Suppressor macrophage treated with lipopolysaccharide for 1 hour (primary cell): ENCODE measurements at places on chromosomes 3 and 15.

- no peak for DNase-seq
Observed at GRCh38 chr3:64939309-64939708, 251.5 kb upstream of the ADAMTS9 start.

DNA sequence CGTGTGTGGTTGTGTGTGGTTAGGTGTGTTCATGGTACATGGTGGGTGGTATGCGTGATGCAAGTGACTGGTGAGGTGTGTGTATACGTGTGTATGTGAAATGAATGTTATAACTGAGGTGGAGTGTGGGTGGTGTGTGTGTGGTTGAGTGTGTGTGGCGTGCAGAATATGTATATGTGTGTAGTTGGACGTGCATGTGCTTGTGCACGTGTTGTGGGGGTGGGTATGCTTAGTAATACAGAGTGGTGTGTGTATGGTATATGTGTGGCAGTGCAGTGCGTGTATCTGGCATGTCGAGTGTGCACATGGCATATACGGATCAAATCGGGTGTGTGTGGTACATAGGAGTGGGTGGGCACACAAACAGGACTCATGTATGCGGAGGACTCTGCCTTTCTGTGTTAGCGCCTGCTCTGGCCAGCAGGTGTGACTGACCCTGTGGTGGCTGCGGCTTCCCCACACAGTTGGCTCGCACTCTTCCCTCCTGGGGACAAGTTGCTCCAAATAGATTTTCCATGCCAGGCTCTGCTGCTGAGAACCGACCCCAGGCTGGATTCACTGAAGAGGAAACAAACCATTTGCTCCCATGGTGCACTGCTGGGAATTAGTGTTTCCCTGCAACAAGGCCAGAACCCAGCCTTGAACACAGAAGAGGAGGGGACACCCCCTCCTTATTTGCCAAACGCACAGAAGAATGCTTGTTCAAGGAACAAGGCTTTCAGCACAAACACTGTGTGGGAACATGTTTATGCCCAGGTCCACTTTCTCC is 1.2 kb upstream of the C3orf70 start:
- DNase-seq = no peak

DNA sequence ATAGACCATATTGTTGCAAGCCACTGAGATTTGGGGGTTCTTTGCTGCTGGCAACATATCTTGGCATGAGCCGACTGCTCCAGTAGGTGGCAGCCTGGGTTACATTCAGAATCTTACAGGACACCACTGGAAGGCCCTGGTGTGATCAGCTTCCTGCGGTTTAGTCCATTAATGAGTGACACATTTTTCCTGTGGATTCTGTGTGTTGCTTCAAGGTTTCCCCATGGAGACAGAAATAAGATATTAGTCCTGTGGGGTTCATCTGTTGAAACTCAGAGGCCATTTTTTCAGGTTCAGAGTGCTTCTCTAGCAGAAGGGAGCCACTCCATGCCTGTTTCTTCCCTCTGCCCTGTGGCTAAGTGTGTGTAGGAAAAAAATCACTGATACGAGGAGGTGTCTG is 116.2 kb downstream of the MFSD1 start:
- peak; percentile 30 for DNase-seq

GRCh38 chr3:115321400-115321805 is 174.3 kb upstream of the ZBTB20 start:
- DNase-seq = no peak

- DNase-seq = no peak
Observed at GRCh38 chr3:149087208-149087607, 875 bp upstream of the HLTF start.

- no peak for DNase-seq
Observed at GRCh38 chr3:133049491-133049890, 11.3 kb downstream of the TMEM108 start.

- DNase-seq = peak; percentile 25
Observed at GRCh38 chr3:172029425-172030098, 9.8 kb upstream of the FNDC3B start.

DNA sequence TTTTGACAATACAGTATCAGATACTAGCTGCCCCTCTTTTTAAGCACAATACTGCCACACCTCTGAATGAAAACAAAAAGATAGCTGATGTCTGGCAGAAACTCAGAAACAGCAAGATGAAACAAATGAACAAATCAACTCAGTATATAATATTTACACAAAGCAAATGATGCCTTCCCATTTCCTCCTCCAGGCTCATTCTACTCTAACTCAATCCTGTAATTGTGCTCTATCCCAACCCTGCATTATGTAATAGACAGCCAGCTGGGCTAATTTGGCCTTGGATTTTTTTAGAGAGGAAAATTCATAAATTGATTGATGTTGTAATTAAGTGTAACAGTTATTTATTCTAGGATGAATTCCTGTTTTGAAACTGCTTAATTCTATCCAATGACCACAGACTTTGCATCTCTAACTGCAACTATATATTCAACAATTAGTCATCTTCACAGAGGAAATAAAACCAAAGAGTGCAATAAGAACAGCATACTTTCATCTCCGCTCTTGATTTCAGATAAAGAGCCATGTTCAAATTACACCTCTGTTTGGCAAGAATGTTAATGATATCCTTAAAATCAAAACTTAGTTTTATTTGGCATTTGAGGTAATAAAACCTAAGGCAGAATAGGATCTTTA is 6.1 kb downstream of the ATG3 start:
- DNase-seq = peak; percentile 69

DNA sequence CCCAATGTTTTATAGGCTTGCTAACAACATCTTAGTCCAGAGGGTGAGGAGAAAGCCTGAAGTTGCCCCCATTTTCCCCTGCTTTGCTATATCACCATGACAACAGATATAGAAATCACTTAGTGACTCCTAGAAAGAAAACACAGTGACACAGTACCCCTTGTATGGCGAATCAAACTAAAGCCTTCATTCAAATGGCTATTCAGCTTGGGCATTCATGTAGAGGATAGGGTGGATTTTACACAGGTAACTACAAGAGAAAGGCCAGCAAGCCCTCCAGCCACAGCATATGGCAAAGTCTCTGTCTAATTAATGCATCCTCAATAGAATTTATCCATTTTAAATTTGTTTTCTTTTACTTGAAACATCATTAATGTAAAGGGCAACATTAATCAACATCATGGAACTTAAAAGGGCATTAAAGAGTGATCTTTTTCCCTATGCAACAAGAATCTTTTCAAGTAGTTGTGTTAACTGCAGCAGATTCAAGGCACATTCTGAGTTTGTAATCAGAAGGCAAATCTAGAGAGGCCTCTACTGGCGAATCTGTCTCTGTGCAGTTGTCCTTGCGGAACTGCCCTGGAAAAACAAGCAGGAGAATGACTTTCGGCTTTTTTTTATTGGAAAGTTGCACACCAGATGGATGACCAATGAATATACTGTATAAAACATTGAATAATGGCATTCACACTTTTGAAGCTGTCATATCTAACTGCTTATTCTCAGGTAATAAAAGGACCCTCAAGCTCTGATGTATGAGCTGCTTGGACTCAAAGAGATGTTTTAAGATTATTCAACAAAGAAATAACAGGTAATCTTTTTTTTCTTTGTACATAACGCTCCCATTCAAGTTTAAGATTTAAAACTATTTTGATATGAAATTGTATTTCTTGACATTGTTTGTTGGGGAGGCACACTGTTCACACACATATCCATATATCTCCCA is 621.7 kb upstream of the AGTR1 start:
- DNase-seq = no peak

DNA sequence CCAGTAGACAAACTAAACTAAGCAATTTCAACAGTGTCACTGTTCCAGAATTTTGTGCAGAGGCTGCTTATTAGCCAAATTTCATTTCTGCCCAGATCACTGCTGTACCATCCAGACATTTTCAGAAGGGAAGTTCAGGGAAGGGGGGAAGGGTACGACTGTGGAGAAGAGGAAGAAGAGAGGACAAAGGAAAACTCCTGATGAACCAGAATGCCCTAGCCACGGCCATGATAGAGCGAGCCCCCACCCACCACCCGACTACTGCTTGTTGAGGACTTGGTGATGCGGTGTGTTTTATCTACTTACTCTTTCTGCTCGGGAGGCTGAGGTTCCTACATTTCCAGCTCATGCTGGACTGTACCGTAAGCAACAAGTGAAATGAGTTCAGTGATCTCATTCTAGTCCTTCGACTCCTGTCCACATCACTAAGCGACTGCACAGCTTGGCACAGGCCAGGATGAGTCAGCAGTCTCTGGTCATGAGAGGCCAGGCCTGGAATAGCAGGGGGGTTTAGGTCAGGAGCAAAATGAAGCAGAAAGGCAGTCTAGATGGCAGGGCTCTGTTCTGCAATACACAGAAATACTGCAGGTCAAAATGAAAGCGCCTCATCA is 330.8 kb downstream of the TIGIT start:
- DNase-seq = peak; percentile 80

DNA sequence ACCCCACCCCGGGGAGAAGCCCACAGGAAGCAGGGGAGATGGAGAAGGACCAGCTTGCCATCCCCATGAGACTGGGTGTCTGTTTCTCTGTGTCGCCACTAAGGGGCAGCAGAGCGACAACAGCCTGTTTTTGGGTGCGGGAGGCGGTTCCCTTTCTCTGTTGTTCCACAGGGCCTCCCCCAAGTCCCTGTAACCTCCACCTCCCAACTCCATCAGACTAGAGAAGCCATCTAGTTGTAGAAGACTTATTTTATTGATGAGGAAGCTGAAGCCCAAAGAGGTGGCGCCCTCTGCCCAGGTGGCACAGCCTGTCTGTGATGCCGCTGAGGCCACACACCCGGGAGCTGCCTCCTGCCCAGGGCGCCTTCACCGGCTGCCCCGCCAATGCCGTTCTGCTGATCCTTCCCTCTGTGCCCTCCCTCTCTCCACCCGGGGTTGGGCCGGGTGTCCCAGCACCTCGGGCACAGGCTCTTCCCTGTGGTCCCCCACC is 3.9 kb upstream of the CCDC9B start:
- peak; percentile 83 for DNase-seq
